ENCODE measurements at places on chromosomes 7 and 10.

DNA sequence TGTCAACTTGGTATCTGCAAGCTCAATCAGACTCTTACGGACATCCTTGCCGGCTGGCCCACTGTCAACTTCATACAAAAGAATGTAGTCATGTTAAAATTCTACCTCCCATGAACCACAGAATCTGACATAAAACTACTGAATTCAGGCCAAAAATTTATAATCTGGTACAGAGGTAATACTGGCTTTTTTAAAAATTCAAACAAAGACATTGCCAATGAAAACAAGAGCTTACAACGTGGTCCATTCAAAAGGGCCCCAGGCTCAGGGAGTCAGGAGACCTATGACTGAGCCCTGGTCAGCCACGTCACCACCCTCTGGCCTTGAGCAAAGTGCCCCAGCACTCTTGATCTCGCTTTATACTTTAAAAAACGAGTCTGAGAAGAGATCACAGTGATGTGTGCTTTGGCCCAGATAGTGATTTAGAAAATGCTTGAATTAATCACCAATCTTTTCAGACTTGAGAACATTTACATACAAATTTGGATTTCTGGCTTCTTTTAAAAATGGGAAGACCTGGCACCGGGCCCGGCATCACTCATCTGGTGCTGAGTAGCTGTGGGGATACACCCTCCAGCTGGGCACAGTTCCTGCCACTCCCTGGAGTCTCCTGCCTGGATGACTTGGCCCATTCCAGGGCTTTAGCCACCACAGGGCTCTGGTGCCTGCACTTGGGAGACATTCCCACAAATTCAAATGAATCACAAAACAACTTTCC, 94.1 kb downstream of the PIP4K2A start:
- no peak for DNase-seq

- DNase-seq = no peak
Measured at GRCh38 chr7:6532516-6532915, 18.7 kb downstream of the GRID2IP start.

- DNase-seq = no peak
Measured at GRCh38 chr10:86329093-86329710, 37.4 kb downstream of the GRID1 start.

DNA sequence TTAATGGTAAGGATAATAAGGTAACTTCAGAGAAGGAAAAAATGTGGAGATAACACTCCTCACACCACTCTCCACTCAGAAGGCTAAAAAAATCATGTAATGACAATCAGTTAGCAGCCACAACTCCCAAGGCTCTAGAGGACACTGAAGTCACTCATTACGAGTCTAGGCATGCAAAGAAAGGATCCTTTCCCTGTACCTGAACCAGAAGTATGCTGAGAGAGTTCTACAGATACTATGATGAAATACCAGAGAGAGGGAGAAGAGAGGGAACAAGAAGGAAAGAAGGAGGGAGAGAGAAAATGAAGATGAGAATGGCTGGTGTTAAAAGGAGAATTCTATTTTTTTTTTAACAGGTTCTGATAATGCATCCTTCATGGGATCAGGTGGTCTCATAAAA, 224.3 kb upstream of the PLXNA4 start:
- DNase-seq = no peak

GRCh38 chr10:70666960-70667798, 5.1 kb upstream of the ADAMTS14 start:
- DNase-seq = no peak

DNA sequence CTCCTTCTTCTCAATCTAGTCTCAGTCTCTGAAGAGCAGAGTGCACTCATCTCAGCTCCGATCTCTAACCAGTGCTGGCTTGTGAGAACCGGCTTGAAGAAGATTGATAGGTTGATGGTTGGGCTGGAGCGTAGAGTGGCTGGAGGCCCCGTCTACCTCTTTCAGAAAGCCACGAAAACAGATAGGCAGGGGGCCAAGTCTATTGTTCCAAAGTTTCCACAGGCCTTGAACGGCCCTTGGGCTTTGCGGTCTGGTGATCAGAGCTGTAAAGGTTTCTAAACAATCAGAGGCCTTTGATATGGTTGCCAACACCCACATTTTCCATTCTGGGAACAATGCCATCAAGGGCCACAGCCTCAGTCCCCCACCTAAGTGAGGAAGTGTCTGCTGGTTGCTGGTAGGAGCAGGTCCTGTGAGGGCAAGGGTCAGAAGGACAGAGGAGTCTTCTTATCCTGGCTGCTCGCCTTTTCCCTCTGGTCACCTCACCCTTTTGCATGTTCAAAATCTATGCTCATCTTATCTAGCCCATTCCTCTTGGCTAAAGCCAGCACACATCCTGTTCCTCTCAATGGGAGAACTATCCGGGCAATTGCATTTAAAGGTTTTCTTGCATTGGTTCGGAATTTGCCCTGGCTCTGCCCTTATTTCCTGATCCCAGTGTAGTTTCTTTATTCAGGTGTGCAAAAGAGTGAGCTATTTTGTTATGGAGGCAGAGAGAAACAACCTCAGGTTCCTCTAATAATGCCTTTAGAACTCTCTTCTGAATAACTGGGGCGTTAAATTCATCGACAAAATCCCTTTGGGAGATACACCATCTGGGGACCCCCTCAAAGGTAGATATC, 70.3 kb upstream of the KMT2E start:
- DNase-seq = no peak

DNA sequence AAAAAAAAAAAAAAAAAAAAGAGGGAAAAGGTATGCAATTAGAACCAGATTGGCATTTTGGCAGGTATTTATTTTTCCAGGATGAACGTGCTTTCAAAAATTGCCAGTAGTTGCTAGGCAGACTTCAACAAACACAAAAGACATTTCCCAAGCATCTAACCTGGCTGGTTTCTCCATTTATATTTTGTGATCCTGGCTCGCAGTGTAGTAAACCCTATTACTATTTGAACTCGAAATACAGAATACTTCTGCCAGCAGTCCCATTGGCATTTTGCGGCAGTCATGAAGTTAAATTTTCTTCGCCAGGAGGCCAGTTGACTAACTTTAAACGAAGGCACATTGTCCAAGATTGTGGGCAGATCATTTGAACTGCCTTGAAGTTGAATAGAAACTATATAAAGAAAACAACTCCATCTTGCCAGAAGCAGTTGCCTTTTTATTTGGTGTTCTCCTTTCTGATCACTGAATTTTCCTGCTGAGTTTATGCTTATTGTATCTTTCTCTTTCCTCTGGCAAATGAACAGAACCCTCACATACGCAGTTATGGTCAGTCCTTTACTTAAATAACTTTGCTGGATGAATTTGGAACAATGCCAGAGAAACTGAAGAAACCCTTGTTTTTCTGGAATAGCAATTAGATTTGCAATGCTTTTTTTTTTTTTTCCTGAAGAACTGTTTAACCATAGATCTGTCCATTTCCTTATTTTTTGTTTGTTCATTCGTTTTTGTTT, 132.9 kb downstream of the BICC1 start:
- no peak for DNase-seq

DNA sequence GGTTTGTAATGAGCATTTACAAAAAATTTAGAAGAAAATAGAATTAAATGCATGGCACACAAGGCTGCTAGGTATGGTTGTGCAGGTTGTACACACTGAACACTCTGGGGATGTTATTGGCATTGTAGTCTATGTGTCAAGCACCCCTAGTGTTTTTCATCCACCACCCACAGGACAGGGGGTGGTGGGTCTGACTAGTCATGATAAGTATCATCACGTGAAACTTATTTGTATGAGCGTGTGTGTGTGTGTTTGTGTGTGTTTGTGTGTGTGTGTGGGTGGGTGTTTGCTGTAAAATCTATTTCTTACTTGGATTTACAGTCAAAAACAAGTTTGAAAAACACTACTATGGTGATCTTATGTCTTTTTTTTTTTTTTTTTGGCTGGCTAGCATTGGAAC, 66.5 kb downstream of the MAP3K8 start:
- DNase-seq = no peak

DNA sequence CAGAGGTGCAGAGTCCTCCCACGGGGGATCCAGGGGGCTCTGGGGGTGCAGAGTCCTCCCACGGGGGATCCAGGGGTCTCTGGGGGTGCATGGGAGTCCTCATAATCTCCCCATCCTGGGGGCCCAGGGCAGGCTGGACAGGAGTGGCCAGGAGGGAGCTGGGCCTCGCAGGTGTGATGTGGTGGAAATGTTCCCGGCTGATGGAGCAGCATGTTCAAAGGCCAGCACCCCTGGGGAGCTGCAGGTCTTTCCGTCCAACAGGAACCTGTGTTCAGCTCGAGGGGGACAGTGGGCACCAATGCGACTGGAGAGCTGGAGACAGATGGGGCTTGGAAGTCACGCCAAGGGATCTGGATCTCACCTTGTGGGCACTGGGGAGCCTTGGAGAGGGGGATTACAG, 38.5 kb upstream of the PSMG3 start:
- peak; percentile 7 for DNase-seq

DNA sequence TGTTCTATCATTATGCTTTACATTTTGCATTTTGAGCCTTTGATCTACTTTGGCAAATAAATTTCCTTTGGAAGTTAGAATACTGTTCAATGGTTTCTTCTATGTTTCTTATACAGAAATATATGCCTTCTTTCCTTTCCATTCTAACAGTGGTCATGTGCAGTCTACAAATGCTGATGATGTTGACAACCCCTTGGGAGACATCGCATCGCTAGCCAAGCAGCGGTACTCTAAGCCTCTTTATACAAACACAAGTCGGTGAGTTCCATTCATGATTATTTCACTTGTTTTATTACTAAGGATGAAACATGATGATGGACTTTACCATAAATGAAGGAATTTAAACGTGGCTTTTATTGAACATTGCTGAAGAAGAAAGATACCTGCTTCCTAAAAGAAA, 48.1 kb upstream of the ZPBP start:
- no peak for DNase-seq

Measured in WTC11 (cell line).